Stimulated activated CD8-positive, alpha-beta memory T cell treated with anti-CD3 and anti-CD28 coated beads, Interleukin-7, amount 100 ng/mL, for 24 hours (primary cell): ENCODE measurements at places on chromosomes 3 and 15.

DNA sequence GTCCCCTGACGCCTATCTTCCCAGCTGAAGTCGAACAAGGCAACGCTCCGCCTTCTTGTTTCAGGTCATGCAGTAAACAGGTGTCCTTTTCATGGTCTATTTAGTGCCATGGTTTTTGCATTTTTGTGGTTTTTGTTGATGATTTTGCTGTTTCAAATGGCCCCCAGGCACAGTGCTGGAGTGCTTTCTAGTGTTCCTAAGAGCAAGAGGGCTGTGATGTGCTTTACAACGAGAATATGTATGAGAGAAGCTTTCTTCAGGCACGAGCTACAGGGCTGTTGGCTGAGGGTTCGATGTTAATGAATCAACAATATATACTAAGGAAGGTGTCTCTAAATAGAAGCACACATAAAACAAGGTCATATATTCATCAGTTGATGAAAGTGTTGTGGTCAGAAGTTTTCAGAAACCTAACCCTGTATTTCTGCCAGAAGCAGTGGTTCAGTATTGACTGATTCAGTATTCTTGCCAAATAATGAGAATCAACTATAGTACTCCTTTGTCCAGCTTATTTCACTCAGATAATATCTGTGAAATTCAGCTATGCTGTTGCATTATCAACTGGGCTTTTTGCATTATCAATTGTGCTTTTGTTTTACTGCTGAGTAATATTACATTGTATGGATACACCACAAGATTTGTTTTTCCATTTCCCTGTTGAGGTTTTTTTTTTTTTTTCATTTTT lies 18.5 kb downstream of the LIMD1 start:
- no peak for DNase-seq

GRCh38 chr3:188489639-188490405 lies 335.9 kb downstream of the LPP start:
- DNase-seq: no peak

DNA sequence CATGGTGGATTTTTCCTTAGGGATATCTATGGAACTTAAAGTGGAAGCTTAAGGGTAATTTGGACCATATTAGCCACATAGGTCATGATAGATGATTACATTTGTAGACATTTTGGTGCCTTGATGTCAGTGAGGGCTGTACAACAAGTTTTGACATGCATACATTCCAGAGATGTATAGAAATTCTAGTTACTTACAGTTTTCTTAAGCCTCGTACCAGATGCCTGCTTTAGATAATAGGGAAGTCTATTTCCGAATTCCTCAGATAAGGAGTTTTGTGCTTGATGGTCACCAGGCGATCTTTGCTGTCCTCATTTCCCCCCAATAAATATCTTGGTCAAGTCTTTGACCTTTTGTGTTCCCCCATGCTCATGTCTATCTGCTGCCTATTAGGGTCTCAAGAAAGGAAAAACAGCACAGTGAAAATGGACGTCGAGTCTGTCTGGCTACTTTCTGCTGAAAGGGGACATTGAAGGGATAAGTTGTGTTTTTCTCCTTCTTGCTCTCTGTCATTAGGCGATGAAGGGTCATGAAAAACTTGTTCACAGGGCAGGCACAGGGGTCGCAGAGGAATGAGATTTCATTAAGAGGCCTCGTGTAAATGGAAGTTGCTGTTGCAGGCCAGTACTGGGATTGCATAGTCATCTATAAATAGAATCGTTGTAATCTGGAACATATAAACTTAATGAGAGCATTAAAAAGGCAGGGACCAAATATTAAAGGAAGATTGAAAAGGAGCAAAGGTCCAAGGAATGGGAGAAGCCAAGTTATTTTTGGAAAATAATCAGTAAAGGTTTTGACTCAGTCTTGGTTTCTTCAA lies 20.0 kb upstream of the SENP7 start:
- DNase-seq: no peak

- DNase-seq: peak; percentile 25
Observed at GRCh38 chr3:196073255-196073753, 8.6 kb downstream of the TFRC start.

DNA sequence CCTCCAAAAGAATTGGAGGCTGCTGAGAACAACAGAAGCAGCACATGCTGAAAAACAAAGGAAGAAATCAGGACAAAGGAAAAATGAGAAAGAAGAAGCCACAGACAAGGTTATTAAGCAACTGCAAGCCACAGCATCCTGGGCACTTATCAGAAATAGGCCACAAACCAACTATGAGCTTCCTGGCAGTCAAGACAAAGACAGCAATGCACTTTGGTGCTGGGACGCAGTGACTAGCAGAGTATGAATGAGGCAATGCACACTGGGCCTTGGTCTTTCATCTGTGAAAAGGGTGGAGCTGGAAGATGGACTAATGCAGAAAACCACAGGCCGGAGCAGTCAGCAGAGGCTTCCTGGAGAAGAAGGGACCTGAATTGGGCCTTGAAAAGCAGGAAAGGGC lies 56.0 kb upstream of the LINGO1 start:
- DNase-seq: no peak

DNA sequence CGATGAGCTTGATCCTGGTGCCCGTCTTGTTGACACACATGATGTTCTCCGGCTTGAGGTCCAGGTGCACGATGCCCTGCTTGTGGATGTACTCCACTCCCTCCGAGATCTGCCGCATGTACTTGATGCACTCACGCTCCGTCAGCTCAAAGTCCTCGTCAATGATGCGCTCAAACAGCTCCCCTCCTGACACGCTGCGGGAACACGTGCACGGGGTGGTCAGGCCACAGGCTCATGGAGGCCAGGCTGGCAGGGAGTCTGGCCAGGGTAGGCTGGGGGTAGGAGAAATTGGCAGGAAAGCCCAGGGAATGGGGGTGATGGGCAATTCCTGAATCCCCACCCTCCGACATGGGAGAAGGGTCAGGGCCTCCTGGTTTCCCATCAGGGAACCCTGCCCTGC lies 55.5 kb upstream of the HACD2 start:
- no peak for DNase-seq

- DNase-seq: no peak
Observed at GRCh38 chr3:118936811-118937210, 97.8 kb downstream of the IGSF11 start.

- DNase-seq: no peak
Observed at GRCh38 chr3:169700195-169700594, 36.7 kb upstream of the MECOM start.

GRCh38 chr3:131396170-131396569 lies 14.6 kb downstream of the NUDT16 start:
- DNase-seq: no peak

DNA sequence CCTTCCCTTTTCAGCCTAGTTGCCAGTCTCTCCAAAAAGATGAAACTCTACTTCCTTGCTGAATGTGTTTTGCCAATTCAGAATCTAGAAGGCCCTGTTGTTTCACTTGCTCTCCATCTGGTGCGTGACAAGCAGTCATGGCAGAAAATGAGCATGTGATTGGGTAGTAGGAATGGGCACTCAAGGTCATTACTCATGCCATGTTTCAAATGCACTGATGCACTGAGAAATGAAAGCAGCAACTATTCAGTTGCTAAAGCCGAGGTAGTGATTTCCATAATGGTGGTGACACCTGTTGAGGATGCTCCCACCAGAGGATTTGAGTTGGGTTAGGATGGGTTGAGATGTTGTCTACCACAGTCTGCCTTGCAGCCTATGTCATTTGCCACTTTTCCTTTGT lies 12.7 kb downstream of the ZBTB38 start:
- DNase-seq: no peak
